ENCODE measurements at places on chromosomes 1 and 21. TPM values are rescaled to one million over a fixed set of nuclear protein-coding genes. Genes with fewer than 3 reads are reported as not detected.

E2F2 gene
- total RNA-seq = 8.1 TPM

EGLN1 gene
- total RNA-seq = 33.3 TPM

SYTL1 gene
- 16.5 TPM for total RNA-seq

FAM151A gene
- total RNA-seq = not detected

CFAP141 gene
- total RNA-seq = not detected

SYPL2 gene
- not detected for total RNA-seq

C1orf53 gene
- 14.2 TPM for total RNA-seq

C1orf116 gene
- total RNA-seq = 106 TPM

PROK1 gene
- total RNA-seq = not detected

SAMD13 gene
- 1.8 TPM for total RNA-seq

LSS gene
- total RNA-seq = 55.1 TPM

TRMT13 gene
- total RNA-seq = 21.4 TPM

BSND gene
- total RNA-seq = not detected

TTC39A gene
- total RNA-seq = 18.8 TPM

KLHDC8A gene
- total RNA-seq = not detected

SLC2A5 gene
- total RNA-seq = not detected

CADM3 gene
- total RNA-seq = not detected

SPTA1 gene
- 0.49 TPM for total RNA-seq

SPRR1A gene
- not detected for total RNA-seq

LEFTY2 gene
- total RNA-seq = not detected

OLFML2B gene
- not detected for total RNA-seq

KCND3 gene
- not detected for total RNA-seq

LCE3E gene
- not detected for total RNA-seq

MTOR gene
- total RNA-seq = 36.1 TPM

LAPTM5 gene
- total RNA-seq = not detected

DRAXIN gene
- not detected for total RNA-seq

SPRR2G gene
- total RNA-seq = not detected

CELA3A gene
- not detected for total RNA-seq

PODN gene
- total RNA-seq = not detected

CD1B gene
- not detected for total RNA-seq

AK4 gene
- 39.6 TPM for total RNA-seq

PTPN22 gene
- 0.24 TPM for total RNA-seq

KRTAP21-2 gene
- total RNA-seq = not detected

S100A2 gene
- total RNA-seq = 14.1 TPM

HSPA6 gene
- total RNA-seq = 1.9 TPM

SPRR1B gene
- total RNA-seq = 3.1 TPM

TCHHL1 gene
- total RNA-seq = not detected

CTSS gene
- 144 TPM for total RNA-seq

HPCA gene
- total RNA-seq = not detected

DENND2C gene
- 1.2 TPM for total RNA-seq

All from Calu3 (cell line).